ENCODE measurements at places on chromosomes 7 and 10. TPM values are rescaled to one million over a fixed set of nuclear protein-coding genes. Genes with fewer than 3 reads are reported as not detected.

DNA sequence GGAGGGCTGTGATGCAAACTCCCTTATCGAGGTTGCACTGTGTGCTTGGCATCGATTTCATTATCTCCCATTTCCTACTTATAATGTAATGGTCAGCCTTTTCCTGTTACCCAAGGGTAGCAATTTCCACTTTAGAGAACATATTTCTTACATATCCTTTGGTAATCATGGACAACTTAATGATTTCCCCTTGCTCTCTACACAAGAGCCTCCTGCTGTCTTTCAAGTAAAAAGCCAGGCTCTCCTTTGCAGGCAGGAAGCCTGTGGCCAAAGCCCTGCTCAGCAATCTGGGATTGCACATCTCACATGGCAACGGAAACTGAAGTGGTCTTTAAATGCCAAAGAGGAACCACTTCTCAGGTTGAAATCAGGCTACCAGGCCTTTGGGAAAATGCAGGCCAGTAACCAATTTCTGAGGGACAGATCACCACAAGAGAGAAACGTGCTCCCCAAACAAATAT, 86.7 kb upstream of the IKZF1 start:
- no peak for DNase-seq

- DNase-seq = peak; percentile 78
These were observed 2.8 kb downstream of the FAM53B start for GRCh38 chr10:124741281-124741921.

GRCh38 chr7:138945154-138945553, 36.0 kb downstream of the KIAA1549 start:
- no peak for DNase-seq

GRCh38 chr10:119116326-119116951, 12.5 kb downstream of the DENND10 start:
- DNase-seq = no peak

DNA sequence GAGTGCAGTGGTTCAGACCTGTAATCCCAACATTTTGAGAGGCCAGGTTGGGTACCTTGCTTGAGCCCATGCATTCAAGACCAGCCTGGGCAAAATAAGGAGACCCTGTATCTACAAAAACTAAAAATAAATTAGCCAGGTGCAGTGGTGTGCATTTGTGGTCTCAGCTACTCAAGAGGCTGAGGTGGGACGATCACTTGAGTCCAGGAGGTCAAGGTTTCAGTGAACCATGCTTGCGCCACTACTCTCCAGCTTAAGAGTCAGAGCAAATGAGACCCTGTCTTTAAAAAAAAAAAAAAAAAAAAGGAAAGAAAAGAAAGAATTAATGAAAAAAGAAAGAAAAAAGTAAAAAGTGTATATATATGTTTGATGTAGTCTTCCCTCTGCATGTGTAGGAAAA, 24.7 kb downstream of the MICU1 start:
- DNase-seq = no peak

DNA sequence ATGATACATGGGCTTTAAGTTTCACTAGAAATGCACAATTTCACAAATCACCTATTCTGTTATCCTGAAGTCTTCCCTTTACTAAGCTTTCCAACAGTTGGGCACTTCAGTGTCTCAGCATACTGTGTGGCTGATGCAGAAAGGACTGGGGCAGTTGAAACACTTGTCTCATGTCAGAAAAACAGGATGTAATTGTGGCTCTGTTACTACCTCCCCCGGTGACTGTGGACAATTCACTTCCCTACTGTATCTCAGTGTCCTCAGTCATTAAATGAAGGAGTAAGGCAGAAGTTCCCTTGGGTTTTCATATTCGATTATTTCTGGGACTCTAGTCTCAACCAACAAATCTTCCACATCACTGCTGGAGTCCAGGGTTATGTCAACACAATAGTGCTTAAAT, 17.9 kb downstream of the ANKRD22 start:
- DNase-seq = no peak

GRCh38 chr10:67705921-67706320, 9.9 kb upstream of the CTNNA3 start:
- DNase-seq = no peak

- DNase-seq = no peak
These were observed 35.1 kb upstream of the DNAJB6 start for GRCh38 chr7:157301610-157302120.

The CYP3A5 gene
- polyA plus RNA-seq = not detected

The TMEM140 gene
- 9.7 TPM for polyA plus RNA-seq

The ATRNL1 gene
- 3.9 TPM for polyA plus RNA-seq
